ENCODE measurements at places on chromosomes 12 and 14.

GRCh38 chr12:49643961-49644619, 20.7 kb downstream of the PRPF40B start:
- no peak for DNase-seq

GRCh38 chr14:105117710-105118385, 50.7 kb downstream of the JAG2 start:
- no peak for DNase-seq

DNA sequence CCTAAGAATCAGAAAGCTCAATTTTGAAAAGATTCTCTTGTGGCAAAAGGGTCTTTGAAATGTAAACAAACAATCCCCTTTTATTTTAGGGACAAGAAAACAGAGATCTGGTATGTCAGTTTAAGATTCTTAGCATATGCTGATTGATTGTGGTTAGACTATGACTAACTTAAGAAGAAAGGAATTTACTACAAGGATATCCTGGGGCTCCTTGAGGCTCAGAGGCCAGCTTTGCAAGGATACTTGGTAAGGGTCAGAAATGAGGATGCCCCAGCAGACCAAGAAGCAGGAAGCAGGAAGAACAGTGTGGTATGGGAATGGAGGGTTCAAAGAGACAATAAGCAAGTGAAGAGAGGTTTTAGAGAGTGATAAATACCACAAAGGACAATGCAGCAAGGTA, 474.6 kb downstream of the ETNK1 start:
- no peak for DNase-seq

DNA sequence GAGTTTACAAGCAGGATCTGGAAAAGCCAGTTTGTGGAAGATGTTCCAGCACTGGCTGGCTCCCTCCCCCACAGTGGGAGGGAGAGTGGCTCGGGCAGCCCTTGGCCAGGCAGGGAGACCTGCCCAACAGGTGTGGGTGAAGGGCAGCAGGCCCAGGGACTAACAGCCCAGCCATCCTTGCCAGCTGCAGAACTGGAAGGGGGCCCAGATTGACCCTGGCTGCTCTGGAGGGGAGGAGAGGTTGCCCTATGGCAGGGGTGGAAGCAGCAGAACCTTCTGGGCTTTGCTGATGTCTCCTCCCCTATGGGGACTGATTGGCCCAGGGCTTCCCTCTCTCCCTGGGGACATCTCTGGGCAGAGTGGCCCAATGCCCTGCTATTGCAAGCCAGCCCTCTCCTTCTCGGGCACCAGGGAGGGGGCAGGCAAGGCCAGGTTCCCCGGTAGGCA, 20.5 kb downstream of the IRF2BPL start:
- no peak for DNase-seq

GRCh38 chr12:64618953-64619590, 8.8 kb downstream of the RASSF3 start:
- DNase-seq, result peak; percentile 94

GRCh38 chr12:2756756-2757155, 38.0 kb upstream of the FKBP4 start:
- DNase-seq, result no peak

GRCh38 chr12:3456809-3457208, 34.2 kb upstream of the PRMT8 start:
- DNase-seq, result peak; percentile 42

- DNase-seq, result peak; percentile 87
Observed at GRCh38 chr14:32073537-32074189, 3.4 kb upstream of the ARHGAP5 start.

DNA sequence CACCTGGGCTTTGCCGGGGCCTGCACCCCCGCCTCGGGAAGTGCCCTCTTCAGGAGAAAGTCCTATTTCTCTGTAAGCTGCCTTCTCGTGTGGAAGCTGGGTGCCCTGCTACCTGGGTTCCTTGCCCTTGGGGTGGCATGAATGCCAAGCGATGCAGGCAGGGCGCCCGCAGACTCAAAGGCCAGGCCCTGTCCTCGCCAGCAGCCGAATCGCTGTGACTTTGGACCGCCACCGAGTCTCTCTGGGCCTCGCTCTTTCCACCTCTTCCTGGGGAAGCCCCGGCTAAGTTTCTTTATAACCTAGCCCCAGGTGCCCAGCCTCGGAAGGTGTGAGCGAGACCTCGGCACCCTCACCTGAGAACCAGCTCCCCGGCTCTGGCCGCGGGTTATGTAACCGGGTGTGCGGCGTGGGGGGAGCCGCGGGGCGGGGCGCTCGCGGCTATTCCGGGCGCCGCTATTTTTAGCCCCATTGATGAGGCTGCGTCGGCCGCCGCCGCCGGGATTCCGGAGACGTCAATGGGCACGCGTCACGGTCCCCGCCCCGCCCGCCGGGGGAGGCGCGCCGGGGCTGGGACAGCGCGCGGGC, 14.6 kb upstream of the NR4A1 start:
- peak; percentile 34 for DNase-seq

GRCh38 chr14:88016768-88017167, 11.8 kb downstream of the GPR65 start:
- no peak for DNase-seq

GRCh38 chr12:130955238-130955816, 1.6 kb downstream of the ADGRD1 start:
- DNase-seq, result no peak

- no peak for DNase-seq
Observed at GRCh38 chr14:58829594-58829993, 191.8 kb downstream of the DACT1 start.

GRCh38 chr12:50050410-50051098, 6.8 kb upstream of the ASIC1 start:
- peak; percentile 96 for DNase-seq

DNA sequence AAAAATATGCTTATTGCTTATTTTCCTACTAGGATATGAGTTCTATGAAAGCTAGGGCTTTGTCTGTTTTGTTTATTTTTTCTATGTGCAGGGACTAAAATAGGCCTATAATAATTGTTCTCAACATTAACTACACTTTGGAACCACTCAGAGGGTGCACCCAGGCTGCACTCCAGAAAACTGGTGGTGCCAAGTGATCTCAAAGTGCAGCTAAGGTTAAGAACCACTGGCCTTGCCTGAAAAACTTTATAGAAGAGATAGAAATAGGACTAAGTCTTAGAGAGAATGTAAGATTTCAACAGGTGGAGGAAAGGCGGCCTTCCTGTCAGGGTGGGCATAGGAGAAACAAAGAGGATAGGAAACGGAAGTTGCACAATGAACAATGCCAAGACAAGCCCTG, 37.7 kb upstream of the NR1H4 start:
- DNase-seq, result no peak

Measured in OCI-M1 (cell line).